ENCODE measurements at places on chromosomes 7 and 10.

- no peak for DNase-seq
These were observed 488 bp downstream of the EIF4H start for GRCh38 chr7:74174606-74175082.

DNA sequence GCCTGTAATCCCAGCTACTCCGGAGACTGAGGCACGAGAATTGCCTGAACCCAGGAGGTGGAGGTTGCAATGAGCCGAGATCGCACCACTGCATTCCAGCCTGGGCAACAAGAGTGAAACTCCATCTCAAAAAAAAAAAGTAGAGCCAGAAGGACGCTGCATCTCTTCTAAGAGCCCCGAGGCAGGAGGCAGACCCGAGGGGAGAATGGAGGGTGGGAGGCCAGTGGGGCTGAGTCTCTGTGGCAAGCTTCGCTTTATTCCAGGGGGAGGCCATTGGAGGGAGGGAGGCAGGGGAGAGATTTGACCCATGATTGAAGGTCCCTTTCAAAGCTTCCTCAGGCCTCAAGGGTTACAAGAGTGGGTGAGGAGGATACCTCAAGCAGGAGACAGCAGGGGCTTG is 18.7 kb downstream of the TTYH3 start:
- no peak for DNase-seq

DNA sequence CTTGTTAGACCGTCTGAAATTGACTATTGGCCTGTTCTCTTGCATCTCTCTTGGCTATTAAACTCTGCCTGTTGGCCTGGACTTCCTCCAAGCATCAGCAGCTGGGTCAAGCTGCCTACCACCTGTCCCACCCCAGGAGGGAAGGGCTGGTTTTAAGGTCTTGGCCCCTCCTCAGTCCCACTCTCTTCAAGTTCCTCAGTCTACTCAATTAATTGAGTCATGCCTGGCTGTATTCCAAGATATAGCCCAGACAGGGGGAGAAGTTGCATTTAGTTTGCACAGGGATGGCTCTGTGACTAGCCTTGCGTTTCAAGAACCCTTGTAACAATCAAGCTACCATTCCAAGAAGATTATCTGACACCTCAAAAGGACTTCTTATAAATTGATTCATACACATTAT is 113.8 kb upstream of the GLI3 start:
- DNase-seq = no peak

DNA sequence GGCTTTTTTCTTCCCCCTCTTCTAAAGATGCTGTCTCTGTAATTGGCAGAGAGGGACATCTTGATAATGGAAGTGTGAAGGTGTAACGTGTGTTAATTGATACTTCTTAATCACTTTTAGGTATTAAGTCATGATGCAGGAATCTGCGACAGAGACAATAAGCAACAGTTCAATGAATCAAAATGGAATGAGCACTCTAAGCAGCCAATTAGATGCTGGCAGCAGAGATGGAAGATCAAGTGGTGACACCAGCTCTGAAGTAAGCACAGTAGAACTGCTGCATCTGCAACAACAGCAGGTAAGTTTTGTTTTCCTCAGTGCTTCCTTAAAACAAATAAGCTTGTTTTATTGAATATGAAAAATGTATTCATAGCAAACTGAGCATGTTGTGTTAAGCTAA is 11.8 kb downstream of the FOXP2 start:
- DNase-seq = no peak

DNA sequence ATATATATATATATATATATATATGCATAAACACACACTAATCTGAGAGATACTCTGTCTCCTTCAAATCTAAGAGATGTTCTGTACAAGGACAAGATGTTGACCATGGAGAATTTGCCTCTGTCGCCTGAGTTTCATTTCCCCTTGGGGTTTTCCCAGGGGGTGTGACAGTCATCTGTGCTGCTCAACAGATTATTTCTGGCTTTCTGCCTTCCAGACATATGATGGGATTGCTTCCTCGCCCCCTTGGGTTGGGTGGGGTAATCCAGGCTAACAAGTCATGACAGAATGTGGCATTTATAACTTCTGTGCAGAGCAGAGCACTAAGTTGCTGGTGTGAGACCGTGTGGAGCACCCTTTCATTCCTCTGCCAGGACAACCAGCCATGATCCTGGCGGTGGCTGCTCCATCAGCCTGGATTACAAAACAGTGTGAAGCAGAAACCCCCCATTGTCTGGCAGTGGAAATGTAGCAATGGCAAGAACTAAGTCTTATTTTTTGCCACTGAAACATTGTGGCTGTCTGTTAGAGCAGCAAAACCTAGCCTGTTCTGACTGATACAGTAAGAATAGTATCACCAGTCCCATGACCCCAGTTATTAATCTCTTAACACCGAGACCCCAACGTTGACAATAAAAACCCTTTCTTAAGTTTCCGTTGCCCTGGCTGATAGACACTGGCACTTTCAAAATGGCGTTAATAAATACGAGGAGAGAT is 13.7 kb upstream of the USP6NL start:
- no peak for DNase-seq

DNA sequence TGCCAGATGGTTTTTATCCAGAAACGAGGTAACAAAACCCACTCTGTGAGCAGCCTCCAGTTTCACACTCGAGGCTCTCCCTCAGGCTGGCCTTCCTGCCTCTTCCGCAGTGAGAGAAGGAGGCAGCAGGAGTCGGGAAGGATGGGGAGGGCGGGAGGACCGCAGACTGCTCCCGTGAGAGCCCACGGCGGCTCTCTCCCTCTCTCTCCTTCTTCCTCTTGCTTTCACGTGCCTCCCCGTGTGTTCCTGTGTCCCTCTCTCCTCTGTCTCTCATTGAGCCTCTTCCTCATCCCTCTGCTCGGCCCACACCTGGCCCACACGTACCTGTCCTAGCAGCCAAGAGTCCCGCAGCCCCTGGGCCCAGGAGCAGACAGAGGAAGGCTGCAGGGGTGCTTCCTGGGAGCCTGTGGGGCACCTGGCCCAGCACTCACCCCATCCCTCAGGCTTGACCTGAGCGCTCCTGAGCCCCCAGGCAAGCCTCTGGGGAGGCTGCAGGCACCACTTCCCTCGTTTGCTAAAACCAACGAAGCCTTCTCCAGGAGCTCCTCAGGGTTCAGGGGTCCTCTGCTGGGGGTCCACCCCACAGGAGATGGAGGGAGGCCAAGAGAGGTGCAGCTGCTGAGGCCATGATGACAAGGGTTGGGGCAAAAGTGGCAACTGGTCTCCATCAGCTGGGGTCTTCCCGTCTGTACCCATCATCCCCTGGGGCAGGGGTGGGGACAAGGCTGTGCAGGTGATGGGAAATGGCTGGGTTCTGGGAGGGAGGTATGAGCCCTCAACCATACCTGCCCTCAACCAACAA is 13.6 kb downstream of the SPOCK2 start:
- DNase-seq = no peak

GRCh38 chr7:29418651-29419050 is 145.0 kb upstream of the PRR15 start:
- DNase-seq = no peak

DNA sequence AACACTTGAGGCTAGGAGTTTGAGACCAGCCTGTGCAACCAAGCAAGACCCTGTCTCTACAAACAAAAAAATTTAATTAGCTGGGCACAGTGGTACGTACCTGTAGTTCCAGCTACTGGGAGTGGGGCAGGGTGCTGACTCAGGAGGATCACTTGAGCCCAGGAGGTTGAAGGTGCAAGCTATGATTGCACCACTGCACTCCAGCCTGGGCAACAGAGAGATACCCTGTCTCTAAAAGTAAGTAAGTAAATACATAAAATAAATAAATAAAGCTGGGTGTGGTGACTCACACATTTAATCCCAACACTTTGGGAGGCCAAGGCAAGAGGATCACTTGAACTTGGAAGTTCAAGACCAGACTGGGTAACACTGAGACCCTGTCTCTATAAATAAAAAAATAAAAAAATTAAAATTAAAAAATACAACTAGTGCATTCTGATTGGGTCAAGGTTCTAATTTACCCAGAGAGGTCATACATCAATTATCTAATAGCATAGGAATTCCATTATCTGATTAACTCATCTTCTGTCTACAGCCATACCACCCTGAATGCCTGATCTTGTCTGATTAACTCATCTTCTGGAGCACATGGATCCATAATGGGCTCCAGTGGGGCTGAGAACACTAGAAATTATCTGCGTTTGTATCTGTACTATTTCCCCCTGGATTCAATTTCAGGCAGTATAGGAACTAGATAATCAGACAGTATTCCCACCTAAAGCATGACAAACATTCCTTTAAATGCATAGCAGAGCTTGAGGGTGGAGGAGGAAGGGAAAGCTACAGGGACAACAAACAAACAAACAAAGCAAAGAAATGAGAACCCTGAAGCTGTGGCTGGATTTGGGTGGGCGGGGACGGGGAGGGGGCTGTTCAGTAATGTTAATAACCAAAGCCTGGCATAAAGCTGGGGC is 21.0 kb upstream of the HILPDA start:
- no peak for DNase-seq

DNA sequence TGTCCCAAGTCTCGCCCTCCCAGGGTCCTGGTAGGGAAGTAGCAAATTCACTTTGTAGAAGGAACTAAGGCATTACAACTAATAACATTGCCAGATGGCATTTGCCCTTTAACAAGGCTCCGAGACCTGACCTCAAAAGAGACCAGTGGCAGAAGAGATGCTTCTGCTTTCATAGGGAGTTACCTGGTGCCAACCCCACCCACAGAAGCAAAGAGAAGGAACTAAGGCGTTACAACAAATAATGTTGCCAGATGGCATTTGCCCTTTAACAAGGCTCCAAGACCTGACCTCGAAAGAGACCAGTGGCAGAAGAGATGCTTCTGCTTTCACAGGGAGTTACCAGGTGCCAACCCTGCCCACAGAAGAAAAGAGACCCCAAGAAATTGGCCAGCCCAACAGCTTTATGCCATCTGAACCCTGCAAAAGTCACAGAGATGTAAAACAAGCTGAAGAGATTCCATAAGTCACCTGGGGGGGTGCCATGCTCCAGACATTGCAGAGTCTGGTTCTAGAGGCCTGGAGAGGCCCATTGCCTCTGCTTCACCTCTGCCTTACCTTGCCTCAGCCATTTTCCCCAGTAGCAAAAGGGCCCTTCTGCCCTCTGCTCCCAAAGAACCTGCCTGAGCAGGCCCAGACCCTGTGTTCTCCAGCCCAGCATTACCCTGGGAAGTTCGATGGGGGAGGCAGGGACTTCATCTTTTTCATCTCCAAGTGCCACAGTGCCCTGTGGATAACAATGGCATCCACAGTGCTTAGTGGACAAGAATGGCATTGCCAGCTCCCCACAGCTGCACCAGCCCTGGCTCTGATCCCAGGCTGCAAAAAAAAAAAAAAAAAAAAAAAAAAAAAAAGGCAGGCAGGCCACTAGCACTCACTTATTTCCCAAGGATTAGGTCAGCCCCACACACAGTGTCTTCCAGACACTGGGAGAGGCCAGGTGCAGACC is 179.5 kb upstream of the PLXNA4 start:
- DNase-seq = no peak

GRCh38 chr7:150358433-150358832 is 10.2 kb upstream of the REPIN1 start:
- DNase-seq = no peak

DNA sequence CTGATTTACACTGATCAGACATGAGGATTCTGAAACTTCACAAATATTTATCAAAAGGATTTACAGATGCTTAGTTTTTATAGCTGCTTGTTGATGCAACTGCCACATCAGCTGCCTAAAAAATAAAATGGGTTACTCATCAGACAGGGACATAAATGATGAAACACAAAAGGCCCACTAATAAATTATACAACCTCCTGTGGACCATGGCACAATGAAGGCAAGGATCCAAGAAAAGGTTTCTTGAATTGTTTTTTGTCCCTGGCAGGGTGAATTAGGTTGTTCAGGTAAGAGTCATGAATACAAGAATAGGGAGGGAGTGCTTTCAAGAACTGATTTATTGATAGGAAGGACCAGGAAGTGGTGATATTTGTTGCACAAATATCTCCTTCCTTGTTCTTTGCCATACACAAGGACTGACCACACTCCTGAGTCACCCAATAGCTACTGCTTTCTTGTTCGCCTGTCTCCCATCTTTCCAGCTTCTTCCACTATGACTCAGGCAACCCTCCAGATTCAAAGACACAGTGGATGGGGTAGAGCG is 234.5 kb downstream of the AHR start:
- DNase-seq = no peak

DNA sequence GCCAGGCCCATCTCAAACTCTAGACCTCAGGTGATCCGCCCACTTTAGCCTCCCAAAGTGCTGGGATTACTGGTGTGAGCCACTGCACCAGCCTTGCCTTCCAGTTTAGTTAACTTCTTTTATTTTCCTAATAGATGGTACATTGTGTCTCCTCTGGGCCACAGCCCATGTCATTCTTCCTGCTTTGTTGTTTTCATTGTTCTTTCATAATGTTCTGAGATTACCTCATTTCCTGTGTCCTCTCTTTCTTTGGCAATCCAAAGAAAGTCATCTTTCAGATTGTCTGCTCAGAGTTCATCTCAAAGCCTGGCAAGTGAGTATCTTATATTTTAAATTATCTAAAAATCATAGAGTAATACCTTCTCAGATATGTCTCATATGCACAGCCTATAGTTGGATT is at the start of gene OLAH:
OLAH (plus strand) TSS at position 270 of the 400 bp plus-strand sequence. CDS start 3,346 bp downstream, outside the sequence.
- DNase-seq = no peak

DNA sequence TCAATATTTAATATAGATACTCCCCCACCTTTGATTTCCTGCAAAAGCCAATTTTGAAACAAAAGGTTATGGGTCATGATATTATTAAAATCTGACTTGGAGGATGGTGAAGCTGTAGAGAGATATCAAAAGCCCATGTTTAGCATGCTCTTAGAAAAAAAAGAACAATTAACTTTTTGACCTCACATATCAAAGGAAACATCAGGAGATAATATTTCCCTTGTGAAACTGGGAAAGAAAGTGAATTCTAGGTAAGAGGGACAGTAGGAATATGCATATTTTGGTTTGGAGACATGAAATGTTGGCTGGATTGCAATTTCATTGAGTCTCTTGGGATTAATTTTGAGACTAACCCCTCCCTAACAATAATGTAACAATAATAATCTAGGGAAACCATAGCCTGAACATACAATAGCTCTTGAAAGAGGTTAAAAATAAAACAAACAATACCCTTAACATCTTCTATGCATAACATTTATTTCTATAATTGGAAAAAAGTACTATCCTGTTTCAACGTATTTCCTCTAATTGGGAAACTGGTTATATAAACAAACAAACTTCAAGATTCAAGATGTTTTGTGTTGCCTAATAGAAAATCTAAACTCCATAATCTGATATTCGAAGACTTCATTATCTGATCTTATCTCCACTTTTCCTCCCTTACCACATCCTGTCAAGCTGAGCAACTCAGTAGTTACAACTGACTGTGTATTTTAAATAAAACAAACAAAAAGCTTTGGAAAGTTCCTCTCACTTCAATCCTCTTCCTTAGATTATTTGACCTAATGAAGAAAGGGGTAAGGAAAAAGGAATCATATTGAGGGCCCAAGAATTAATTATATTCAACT is 14.8 kb downstream of the TMEM26 start:
- peak; percentile 36 for DNase-seq

DNA sequence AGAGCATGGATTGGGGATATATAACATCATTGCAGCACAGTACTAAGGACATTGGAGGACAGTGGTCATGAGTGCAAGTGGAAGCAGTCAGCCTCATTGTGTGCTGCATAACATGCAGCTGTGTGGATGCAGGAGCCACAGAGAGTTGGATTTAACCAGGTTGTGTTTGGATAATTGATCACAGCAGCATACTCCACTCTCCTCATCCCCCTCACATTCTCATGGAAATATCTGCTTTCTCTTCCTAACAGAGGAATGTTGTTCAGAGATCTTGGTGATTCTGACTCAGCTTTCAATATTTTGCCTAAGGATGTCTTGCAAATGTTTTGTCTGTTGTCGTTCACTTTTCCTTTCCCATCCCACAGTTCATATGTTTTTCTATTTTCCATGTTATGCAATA is 31.8 kb upstream of the LSM8 start:
- DNase-seq = no peak
